A549 treated with GW870086 at 1 μM for 4 hours (cell line): ENCODE measurements at places on chromosomes 1 and 21. TPM values are rescaled to one million over a fixed set of nuclear protein-coding genes. Genes with fewer than 3 reads are reported as not detected.

Gene PLA2G2F
- not detected in 5 replicates for total RNA-seq

Gene HRNR
- 0.01 TPM in 1 of 5 replicates, not detected in the others for total RNA-seq

Gene SHISAL2A
- 0.29 to 0.47 TPM (median 0.39 TPM) in 4 of 5 replicates, not detected in the other for total RNA-seq

Gene GNAT2
- 0.14 to 0.26 TPM in 2 of 5 replicates, not detected in the others for total RNA-seq

Gene PTPN7
- total RNA-seq = not detected in 5 replicates

Gene PLCH2
- 0.17 to 0.53 TPM (median 0.28 TPM) in 5 replicates for total RNA-seq

Gene SPATA46
- not detected in 5 replicates for total RNA-seq

Gene CHIA
- total RNA-seq = not detected in 5 replicates

Gene ZNF697
- total RNA-seq = 1.6 to 2.2 TPM (median 1.8 TPM) in 5 replicates
